ENCODE measurements at places on chromosomes 2 and 18. TPM values are rescaled to one million over a fixed set of nuclear protein-coding genes. Genes with fewer than 3 reads are reported as not detected.

Gene HADHB
- total RNA-seq, result 98.5 TPM

- no peak for DNase-seq
Observed at GRCh38 chr2:230439590-230439989, 23.6 kb downstream of the SP100 start.

DNA sequence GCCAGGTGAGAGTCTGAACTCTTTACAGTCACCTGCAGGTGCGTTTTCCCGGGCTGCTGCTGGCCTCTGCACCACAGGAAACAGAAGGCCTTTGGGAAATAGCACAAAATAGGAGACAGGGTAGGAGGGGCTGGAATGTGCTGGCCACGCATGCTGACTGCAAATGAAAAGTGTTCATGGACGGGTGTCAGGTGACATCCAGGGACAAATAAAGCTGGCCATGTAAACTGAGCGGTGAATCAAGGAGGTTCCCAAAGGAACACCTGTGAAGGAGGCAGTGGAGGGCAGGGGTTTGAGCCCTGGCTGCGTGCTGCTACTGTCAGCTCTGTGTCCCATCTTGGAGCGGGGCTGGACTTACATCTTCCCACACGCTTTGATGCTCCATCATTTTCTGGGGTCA, 42.4 kb upstream of the GBX2 start:
- peak; percentile 54 for DNase-seq

GRCh38 chr2:161371869-161372268, 44.2 kb upstream of the TBR1 start:
- no peak for DNase-seq

Gene CRYGC
- not detected for total RNA-seq

- no peak for DNase-seq
Observed at GRCh38 chr2:205902041-205902899, 183.7 kb downstream of the INO80D start.

Gene PSMD1
- 112 TPM for total RNA-seq

Gene CSRNP3
- total RNA-seq, result 1.9 TPM

DNA sequence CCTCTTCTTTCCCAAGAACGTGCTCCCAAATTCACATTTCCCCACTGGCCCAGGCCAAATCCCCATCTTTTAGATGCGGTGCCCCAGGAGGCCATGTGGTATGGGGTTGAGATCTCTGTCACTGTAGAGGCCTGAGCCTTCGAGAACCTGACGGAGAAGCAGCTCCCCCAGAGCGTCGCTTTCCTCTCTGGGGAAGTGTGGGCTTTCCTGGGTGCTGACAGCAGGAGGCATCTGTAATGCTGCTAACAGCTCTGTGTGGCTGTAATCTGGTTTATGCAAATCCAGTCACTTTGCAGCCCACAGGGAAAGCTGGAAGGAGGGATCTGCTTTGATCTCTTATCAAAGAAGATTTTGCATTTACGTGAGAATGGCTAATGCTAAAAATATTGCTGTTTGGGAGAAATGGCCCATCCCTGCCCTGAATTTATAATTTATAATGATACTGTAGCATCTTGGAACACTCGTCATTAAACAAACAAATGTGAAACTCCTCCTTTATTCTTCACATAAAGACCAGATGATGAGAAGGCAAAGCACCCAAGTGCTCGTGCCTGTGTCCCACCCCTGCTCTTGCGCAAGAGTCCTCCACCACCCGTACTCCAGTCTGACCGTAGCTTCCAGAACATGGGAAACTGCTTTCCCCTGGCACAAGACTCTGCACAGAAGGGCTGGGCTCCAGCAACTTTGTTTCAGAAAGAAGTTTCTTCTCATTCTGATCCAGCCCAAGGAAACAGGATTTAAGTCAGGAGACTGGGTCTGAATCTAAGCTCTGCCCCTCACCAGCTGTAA, 109.9 kb upstream of the EPC2 start:
- no peak for DNase-seq

Measured in osteocyte (in vitro differentiated cells).